Activated CD4-positive, alpha-beta T cell treated with anti-CD3 and anti-CD28 coated beads, Interleukin-2, amount 50 U/mL, for 24 hours (primary cell): ENCODE measurements at places on chromosomes 2 and 18.

GRCh38 chr2:224405412-224405811, 3.5 kb upstream of the FAM124B start:
- no peak for DNase-seq

DNA sequence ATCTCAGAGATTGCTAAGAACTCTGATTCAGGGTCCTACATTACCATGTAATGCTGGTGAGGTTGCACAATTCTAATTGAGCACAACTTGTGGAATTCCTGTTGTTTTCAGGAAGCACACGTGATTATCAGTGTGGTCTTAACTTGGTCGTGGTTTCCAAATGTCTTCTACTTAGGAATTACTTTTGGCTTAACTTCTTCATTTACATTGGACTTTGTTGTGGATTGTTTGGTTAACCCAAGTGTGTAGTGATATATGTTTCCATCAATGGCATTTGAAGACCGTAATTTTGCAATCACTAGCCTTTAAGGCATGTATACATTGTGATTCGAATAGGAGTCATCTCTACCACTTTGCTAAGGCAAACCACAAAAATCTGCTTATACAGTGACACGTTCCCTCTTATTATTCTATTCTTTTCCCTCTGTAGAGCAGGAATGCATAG, 373.3 kb downstream of the IRS1 start:
- DNase-seq, result no peak

- no peak for DNase-seq
Observed at GRCh38 chr2:11348209-11348749, 3.8 kb upstream of the ROCK2 start.

GRCh38 chr2:38141501-38141900, 65.5 kb upstream of the CYP1B1 start:
- no peak for DNase-seq

DNA sequence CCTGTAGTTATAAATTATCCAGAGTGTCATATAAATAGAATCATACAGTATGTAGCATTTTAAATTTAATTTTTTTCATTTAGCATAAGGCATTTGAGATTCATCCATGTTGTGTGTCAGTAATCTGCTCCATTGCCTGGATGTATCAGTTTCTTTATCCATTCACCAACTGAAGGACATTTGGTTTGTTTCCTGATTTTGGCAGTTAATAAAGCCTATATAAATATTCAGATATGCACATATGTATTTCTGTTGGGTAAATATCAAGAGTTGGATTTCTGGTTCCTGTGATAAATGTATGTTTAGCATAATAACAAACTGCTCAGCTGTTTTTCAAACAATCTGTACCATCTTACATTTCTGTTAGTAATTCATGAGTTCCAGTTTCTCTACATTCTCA, 39.9 kb downstream of the CCDC150 start:
- DNase-seq, result no peak

GRCh38 chr2:37625796-37626571, 45.5 kb downstream of the CDC42EP3 start:
- DNase-seq, result no peak

- no peak for DNase-seq
Observed at GRCh38 chr2:17517481-17518211, 594 bp downstream of the RAD51AP2 start.
